ENCODE measurements at places on chromosomes 5 and 9. TPM values are rescaled to one million over a fixed set of nuclear protein-coding genes. Genes with fewer than 3 reads are reported as not detected.

The FGFR4 gene
- 7.5 TPM for total RNA-seq

The PFN3 gene
- total RNA-seq, result not detected

The AIF1L gene
- 6.0 TPM for total RNA-seq

- no peak for DNase-seq
Observed at GRCh38 chr9:68867066-68867465, 146.8 kb downstream of the PRKACG start.

- no peak for DNase-seq
Observed at GRCh38 chr5:6084376-6084775, 294.0 kb downstream of the MED10 start.

- DNase-seq, result no peak
Observed at GRCh38 chr9:125982798-125983406, 235.7 kb downstream of the PBX3 start.
